HAP-1 (cell line): ENCODE measurements at places on chromosomes 7 and 10.

- no peak for DNase-seq
Observed at GRCh38 chr10:17365402-17365801, 89.0 kb downstream of the ST8SIA6 start.

- DNase-seq, result no peak
Observed at GRCh38 chr10:113612154-113612553, 51.7 kb downstream of the NRAP start.

- no peak for DNase-seq
Observed at GRCh38 chr7:82964150-82964882, 198.4 kb downstream of the PCLO start.

GRCh38 chr7:81370822-81371221 lies 399.0 kb downstream of the HGF start:
- no peak for DNase-seq

- DNase-seq, result no peak
Observed at GRCh38 chr10:70683601-70683934, 11.3 kb downstream of the ADAMTS14 start.

- no peak for DNase-seq
Observed at GRCh38 chr7:135857519-135858274, 109.1 kb upstream of the FAM180A start.

DNA sequence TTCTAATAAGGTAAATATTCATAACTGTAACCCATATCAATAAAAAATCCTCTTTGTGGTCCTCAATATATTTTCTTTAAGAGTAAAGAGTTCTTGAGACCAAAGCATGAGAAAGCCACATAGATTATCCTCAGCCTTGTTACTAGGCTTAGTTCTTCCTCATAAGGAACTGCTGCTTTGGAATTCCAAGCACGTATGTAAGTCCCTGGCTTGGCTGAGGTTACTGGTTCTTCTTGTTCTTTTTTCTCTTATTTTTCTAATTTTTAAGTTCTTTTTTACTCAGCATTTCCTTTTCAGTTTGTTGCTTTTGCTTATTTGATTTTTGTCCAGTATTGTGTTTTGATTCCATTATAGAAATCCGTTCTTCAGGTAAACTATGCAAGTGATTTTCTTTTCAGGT lies 127.3 kb downstream of the MARCHF5 start:
- no peak for DNase-seq

DNA sequence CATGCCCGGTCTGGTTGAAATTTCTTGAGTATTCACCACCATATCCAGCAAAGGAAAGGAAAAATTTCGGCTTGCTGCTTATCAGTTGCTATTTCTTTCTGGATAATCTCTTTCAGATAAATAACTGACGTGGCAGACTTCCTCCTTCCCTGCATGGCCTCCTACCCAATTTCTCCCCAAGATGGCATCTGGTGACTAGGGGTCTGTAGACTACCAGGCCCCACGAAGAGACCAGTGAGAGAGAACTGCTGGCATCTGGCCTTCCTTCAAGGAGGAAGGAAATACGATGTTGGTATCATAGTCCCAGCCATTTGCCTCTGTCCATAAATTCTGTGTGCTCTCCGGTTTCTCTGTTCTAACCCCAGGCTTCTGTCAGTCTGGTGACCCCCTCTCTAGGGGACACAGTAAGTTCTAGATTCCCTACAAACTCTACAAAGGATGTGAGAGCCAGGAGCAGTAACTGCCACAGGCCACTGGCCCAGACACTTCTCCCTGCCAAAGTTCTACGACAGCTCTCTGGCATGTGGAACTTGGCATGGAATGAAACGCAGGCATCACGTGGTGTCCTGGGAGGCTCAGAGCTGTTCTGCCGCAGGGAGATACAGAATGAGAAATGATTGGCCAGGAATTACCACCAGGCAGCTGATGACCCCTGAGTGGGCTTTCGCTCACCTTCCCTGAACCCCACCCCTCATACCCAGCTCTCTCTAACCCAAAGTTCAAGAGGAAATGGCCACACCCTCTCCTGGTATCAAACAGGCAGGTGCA lies 30.0 kb upstream of the MSRB2 start:
- no peak for DNase-seq

DNA sequence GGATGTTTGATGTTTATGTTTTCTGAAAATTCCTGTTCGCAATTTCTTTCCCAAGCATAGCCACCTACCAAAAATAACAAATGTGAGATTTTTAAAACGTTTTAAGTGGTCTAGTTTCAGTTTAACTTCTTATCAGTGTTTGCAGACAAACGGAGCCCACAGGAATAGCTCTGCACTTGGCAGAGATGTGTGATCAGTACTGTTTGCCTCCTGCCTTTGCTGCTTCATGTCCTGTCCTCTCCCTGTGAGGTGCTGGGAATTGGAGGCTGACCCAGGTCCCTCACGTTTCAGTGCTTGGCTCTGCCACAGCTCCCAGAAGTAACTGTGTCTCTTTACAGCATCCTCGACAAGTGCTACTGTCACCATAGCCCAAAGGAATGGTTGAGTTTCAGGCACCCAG lies 1.2 kb downstream of the UCN3 start:
- no peak for DNase-seq

GRCh38 chr7:142832417-142832816 lies 22.5 kb upstream of the EPHB6 start:
- no peak for DNase-seq

GRCh38 chr7:90726623-90727022 lies 130.5 kb downstream of the CDK14 start:
- DNase-seq, result no peak

DNA sequence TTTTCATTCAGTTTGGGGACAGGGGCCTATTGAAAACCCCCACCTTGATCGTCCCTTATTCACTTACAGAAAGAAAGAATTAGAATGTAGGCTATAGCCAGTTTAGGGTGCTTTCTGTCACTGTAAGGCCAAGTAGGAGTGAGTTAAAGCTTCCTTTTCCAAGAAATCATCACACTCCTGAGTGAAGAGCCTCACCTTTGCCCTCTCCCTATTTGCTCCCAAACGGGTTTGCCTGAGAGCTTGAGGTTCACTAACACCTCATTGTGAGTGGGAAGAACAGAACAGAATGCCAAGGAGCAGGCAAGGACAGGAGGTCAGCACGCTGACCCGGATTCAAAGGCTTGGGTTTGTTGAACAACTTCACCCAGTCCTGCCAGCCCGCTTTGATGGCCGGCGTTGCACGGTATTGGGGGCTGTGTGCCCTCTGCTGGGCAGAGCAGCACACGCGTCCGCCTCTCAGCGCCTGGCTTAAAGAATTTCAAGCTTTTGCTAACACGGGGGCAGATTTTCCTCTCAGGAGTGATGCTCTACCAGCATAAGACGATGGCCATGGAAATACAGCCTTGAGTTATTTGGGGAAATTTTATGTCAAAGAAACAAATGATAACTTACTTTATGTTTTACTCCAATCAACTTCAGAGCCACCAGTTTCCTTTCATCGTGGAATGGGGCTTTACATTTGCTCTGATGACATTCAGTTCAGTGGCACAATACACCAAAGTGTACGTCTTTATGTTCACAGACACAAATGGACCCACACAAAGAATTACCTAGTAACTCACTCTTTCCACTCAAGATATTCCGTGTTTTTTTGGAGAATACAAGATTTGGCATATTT lies 470.0 kb downstream of the SUGCT start:
- peak; percentile 10 for DNase-seq

- peak; percentile 50 for DNase-seq
Observed at GRCh38 chr10:24415455-24416125, 206.7 kb downstream of the KIAA1217 start.

- no peak for DNase-seq
Observed at GRCh38 chr7:79452032-79452494, 1.4 kb downstream of the MAGI2 start.

DNA sequence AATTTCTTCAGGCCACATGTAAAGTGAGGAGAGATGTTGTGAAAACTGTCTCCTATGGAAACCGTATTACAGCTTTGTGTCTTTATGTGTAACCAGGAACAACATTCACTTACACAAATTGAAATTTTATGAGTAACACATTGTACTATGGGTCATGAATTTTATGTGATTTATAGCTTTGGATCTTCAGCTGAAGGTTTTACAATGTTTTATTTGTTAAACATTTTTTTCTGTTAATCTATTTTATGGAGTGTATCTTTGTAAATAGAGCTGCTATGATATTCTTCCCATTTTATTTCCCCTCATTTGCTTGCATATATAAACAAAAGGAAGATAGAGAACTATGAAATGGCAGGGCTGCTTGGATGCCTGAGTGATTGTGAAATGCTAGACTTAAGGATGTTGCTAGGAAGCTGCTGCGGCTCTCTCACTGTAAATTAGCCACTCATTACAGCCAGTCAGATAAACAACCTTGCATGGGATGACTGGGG lies 104.5 kb upstream of the PCLO start:
- peak; percentile 74 for DNase-seq

DNA sequence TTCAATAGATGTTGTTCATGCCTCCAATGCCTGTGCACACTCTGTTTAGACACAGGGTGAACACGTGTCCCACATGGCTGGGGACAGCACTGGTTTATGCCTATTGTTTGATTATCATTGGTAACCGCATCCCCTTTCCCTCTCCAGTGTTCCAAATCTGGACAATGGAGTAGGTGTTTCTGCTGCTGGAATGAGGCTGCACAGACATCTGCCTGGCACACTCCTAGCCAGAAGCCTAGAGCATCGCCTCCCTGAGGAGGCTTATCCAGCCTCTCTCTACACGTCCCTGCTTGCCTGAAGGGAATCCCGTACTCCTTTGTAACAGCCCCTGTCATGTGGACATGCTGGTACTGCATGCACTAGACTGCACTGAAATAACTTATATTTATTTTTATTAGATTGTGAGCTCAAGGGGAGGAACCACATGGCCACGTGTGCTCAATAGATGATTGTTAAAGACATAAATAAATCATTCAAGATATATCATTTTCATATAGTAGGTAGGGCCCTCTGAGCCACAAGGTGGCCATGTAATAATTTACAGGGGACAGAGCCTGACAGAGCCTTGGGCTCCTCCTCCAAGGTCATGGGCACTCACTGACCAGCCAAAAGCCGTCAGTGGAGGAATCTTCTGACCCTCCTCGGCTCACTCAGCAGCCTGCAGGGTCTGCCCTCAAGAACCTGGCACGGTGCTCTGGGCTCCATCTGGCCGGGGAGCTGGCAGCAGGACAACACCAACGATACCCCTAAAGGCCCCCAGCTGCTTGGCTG lies 310.9 kb upstream of the ZNF32 start:
- no peak for DNase-seq

- no peak for DNase-seq
Observed at GRCh38 chr7:91910171-91910570, 29.7 kb upstream of the MTERF1 start.

DNA sequence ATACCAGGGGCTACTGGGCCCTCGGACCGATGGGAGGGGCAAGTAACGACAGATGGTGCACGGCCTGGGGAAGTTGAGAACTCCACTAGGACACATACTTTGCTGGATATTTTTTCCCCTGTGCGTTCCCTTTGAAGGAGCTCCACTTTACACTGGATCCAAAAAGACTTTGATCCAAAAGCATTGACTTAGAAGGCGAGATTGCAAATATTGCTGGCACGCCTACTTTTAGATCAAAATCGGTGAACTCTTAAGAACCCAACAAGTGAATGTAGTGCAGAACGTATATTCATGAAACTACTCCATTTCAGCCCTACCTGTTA lies 436 bp upstream of the SLC25A13 start:
- no peak for DNase-seq

DNA sequence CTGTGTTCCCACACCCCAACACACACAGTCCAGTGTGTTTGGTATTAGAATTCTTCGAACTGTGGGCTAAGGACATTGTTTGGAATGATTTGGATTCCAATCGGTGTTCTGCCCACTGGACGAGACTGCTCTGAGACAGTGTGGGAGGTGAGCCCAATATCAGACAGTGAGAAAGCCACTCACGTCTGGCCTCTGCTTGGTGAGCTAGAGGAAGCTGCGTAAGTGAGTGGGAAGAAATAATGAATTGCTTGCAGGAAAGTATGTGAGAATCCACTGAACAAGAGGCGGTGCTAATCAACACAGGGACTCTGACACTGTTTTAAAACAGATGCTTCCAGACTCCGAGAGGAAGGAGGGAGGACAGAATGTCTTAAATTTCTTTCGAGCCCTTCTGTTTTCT lies 675.0 kb upstream of the ANKRD30A start:
- no peak for DNase-seq

- DNase-seq, result no peak
Observed at GRCh38 chr7:26166684-26167266, 14.8 kb downstream of the NFE2L3 start.

GRCh38 chr10:103852856-103853255 lies 2.5 kb downstream of the SH3PXD2A start:
- DNase-seq, result no peak

DNA sequence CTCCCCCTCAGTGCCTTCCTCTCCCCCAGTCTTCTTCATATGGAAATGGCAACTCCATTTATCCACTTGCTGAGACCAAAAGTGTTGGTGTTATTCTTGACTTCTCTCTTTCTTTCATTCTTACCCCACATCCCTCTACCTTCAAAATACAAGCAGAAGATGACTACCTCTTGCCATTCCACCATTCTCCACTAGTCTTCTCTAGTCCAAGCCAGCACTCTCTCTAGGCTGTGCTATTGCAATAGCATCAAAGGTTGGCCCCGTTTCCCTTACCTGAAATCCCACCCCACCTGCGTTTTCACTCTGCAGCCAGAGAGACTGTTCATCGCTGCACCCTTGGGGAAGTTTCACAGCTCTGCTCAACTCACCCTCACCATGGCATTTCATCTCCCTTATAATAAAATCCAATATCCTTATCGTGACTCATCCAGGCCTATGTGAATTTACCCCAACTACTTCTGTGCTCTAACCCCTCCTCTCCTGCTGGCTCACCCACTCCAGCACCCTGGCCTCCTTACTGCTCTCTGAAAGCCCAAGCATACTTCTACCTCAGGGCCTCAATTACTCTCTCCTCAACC lies 109.1 kb downstream of the LSM5 start:
- DNase-seq, result no peak

DNA sequence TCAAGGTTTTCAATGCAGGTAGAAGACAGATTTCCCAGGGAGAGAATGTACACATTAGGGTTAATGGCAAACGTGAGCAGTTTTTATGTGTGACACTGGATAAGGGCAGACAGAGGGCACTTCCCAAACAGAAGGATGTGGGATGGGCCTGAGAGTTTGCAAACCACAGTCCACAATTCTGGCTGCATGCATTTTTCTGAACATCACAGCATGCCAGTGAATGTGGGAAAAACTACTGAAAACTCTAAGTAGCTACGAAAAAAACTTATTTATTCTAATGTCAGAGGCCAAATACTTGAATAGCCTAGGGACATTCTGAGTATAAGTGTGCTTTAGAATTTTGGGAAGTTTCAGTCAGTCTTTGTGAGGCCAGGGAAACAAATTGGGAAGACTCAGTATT lies 145.9 kb downstream of the NRCAM start:
- DNase-seq, result no peak

- DNase-seq, result no peak
Observed at GRCh38 chr10:45059632-45060031, 58.9 kb downstream of the ZNF22 start.

GRCh38 chr7:105678811-105679495 lies 97.7 kb upstream of the EFCAB10 start:
- DNase-seq, result no peak
